ENCODE measurements at places on chromosomes 7 and 10.
A peak's percentile ranks its signal among the peaks of the same experiment; 100 is the strongest.

DNA sequence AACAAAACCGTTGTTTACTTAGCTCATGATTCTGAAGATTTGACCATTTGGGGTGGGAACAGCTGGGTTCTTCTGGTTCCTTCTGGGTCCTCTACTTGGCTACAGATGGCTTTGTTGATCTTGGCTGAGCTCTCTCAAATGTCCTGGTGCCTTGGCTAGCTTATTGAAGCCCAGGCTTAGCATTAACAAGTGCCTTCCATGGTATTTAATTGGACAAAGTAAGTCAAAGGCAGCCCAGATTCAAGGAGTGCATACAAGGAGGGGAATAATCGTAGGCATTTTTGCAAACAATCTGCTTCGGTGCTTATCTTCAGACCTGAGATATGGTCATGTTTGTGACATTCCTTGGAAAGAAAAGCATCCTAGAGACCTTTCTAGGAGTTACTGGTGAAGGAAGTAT, 81.4 kb downstream of the ADCYAP1R1 start:
- DNase-seq, result no peak

- DNase-seq, result no peak
Observed at GRCh38 chr7:123712619-123713018, 36.2 kb downstream of the WASL start.

- DNase-seq, result no peak
Observed at GRCh38 chr7:155665957-155666287, 21.5 kb downstream of the RBM33 start.

DNA sequence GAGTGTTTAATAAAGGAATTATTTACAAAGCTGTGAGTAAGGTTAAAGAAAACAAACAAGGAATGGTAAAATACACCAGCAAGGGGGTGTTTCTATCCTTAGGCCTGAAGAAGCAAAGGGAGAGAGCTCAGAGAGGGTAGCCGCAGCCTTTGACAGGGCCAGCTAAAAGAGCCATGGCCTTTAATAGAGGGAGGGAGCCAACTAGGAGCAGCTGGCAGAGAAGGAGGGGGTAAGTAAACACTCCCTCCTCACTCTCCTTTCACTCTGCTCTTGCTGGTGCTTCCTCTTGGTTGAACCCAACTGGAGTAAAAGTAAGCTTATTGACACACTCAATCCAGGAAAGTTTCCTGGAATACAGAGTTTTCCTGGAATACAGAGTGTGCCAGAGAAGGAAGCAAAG, 87.5 kb downstream of the CH25H start:
- no peak for DNase-seq

DNA sequence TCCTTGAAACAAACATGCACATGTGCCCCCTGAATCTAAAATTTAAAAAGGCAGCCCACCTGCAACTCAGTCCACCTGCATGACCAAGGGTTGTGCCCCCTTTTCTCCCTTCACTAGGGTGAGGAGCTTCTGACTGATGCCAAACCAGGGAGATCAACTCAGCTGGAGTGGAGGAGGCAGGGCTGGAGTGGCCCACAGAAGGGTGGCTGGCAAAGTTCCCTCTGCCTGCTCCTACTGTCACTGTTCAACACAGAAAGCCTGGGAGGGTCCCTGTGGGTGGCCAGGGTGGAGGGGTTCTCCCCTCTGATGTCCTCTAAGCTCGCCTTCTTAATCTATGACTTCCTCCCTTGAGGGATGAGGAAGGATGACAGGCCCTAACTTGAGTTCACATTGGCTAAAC, 55.7 kb upstream of the ANTXRL start:
- no peak for DNase-seq

DNA sequence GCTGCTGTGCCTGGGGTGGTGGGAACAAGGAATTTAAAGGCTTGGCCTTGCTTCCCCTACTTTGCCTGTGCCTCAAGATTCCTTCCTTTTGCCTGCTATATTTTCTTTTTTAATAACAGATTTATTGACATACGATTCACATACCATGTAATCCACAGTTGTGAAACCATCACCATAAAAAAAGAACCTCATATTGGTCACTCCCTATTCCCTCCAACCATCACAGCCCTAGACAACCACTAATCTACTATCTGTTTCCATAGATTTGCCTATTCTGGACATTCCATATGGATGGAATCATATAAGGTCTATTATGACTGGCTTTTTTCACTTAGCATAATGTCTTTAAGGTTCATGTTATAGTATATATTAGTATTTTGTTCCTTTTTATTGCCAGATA, 59.3 kb upstream of the TRIM8 start:
- no peak for DNase-seq

- DNase-seq, result no peak
Observed at GRCh38 chr10:126872135-126872534, 33.1 kb upstream of the DOCK1 start.

- DNase-seq, result no peak
Observed at GRCh38 chr10:23331567-23332301, 12.9 kb downstream of the C10orf67 start.

- DNase-seq, result peak; percentile 17
Observed at GRCh38 chr7:142478479-142479220, 220.8 kb upstream of the PRSS58 start.

DNA sequence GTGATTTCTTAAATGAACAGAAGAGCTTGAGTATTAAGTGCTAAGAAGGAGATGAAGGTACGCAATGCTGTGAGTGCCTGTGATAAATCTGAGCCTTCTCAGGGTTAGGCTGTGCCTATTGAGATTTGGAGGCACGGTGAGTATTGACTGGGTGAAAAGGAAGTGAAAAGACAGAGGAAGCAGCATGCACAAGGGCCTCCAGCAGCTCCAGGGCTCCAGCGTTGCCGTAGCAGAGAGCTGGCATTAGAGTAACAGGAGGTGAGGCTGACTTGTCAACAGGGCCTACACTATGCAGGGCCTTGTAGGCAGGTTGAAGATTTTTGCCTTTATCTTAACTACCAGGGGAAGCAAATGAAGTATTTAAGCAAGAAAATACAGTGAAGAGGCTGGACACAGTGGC, 54.1 kb upstream of the PDCD4 start:
- no peak for DNase-seq

DNA sequence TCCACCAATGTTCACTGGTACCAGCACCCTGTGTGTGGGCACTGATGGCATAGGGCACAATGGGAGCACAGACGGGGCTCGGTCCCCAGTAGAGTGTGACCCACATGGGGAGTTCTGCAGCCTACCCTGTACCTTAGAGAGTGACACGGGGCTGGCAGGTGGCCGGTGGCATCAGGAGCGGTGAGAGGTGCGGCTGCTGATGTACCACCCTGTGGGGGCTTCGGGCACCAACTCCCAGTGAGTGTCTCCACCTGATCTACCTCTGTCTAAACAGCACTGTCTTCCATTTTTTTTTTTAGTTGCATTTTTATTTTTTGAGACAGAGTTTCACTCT, 4.1 kb downstream of the JAKMIP3 start:
- DNase-seq, result no peak

DNA sequence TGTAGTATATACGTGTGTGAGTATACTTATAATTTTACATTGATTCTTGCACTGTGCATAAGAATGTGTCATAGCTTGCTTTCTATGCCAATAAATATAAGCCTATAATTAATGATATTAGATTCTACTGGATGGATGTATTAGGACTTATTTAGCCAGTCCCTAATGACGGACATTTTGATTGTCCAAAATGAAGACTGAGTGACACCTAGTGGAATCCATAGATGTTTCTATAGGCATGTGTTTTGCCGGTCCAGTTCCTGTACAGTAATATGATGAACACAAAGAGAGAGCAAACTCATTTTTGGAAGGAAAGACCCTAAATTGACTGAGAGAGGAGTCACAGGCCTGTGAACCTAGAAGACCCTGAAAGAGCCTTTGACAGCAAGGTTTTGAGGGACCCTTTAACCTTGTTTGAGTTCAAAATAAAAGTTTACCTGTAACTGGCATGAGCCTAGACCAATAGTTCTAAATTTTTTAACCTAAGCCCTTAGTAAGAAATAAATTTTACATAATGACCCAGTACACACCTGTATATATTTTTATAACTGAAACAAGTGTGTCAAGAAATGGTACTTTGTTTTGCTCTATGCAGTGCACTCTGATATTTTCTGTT, 42.4 kb upstream of the AGBL3 start:
- peak; percentile 57 for DNase-seq

- no peak for DNase-seq
Observed at GRCh38 chr10:87546971-87547413, 42.3 kb downstream of the MINPP1 start.
